CD4-positive, alpha-beta T cell treated with Interleukin-17A for 1 hour (primary cell): ENCODE measurements at places on chromosomes 2 and 18.

GRCh38 chr2:66508484-66509071 lies 73.7 kb downstream of the MEIS1 start:
- DNase-seq, result no peak

DNA sequence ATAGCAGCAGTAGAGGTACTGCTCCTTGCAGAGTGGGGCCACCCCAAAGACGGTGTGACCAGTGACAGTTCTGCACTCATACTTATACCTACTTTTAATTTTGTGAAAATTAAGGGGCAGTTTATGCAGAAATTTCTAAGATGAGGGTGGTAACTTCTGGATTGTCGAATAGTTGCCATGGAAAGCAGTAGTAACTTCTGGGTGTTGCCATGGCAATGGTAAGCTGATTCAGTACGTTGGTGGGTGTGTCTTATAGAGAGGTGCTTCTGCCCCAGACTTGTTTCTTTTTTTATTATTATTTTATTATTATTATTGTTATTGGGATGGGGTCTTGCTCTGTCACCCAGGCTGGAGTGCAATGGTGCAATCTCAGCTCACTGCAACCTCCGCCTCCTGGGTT lies 82.8 kb upstream of the L3MBTL4 start:
- no peak for DNase-seq

GRCh38 chr2:161107265-161107664 lies 53.0 kb upstream of the TANK start:
- no peak for DNase-seq

DNA sequence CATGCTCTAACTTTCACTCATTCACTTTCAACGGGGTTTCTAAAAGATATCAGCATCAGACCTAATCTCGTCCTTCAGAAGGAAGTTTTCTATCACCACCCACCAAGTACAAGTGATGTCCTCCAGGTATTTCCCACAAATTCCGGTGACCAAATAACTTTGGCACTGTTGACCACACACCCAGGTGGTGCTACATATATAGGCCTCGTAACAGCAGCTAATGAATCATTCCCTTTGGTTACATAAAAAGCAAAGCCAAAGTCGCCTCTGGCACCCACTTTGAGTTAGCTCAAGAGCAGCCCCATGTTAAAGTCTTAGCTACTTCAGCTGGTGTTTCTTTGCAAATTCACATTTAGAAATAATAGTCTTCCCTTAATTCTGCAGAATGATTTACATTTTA lies 138.2 kb upstream of the OSR1 start:
- no peak for DNase-seq

DNA sequence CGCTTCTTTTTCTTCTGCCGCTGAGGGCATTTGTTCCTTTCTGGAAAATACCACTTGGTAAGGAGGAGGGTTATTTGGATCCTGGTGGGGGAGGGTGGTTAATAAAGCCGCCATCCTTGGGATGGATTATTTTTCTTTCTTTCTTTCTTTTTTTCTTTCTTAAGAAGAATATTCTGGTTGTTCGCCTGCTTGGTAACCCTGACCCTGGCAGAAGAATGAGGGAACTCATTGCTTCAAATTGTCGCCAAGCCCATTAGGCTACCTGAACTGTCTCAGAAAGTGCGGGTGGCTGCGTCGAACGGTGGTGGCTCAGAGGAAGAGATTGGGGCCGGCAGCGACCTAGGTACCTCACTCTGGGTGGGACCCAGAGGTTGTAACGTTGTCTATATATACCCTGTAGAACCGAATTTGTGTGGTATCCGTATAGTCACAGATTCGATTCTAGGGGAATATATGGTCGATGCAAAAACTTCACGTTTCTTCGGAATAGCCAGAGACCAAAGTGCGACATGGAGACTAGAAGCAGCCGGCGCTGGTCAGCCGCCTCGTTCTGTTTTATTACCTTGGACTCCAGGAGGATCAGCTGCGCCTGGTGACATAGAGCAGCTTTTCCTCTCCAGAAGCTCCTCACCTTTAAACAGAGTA lies 1.3 kb upstream of the HOXD4 start:
- no peak for DNase-seq

- no peak for DNase-seq
These were observed 18.5 kb upstream of the UGT1A8 start for GRCh38 chr2:233598952-233599351.

DNA sequence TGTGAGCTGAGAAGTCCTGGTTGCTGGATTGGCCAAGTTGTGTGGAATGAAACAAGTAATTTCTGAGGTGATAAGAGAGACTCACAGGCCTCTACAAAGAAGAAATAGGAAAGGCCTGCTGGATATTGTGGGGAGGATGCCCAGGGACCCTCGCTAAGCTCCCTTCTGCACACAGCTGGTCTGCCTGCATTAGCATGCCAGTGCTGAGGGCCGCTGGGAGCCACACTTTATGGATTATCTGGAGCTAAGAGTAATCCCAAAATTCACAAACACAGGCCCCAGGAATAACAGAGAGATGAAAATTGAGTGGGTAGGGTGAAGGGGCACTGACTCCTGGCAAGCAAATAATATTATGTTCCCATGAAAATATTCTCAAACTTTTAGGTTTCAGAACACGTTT lies 114.9 kb upstream of the SIX3 start:
- no peak for DNase-seq

DNA sequence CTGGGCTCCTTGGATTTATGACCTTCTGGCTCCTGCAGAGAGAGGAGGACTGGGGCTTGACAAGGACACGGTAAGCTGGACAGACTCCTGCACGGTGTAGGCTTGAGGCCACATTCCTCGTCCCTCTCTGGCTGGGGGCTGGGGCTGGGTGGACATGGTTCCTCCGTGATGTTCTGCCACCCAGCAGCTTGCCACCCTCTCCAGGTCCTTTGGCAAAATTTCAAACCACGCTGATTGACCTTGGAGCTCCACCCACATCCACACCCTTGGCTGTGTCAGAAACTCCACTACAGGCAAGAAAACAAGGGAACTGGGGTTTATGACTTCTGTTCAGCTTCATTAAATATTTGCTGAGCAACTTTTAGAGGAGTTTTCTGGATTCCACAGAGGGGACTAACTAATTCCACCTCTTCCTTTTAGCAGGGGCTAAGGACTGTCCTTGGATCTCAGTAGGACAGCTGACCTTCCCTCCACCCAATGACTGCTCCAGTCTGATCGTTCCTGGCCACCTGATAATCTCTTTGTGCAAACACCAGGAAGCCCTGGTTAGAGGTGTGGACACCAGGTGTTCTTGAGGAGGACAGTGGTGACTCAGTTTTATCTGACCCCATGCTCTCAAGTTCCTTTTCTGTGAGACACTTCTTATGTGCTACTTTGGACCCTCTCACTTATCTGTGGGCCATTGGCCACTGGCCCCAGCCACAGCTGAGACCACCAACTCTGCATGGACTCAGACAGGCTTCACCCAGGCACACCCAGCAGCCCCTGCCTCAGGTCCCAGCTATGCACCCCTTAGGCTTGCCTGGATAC lies 29.3 kb downstream of the GPR55 start:
- no peak for DNase-seq

DNA sequence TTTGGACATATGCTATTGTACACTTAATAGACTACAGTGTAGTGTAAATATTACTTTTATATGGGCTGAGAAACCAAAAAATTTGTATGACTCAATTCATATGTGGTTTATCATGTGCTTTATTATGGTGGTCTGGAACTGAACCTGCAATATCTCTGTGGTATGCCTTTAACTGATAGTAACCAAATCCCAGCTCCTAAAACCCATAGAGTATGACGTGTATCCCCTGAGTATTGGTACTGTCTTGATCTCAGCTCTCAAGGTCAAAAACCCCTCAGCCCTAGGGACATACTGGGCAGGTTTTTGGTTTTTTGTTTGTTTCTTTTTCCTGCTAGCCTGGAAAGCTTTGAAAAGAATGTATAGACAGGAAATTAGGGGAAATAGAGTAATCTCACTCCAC lies 42.2 kb upstream of the ARHGAP15 start:
- DNase-seq, result no peak

GRCh38 chr2:168589236-168590211 lies 133.5 kb downstream of the CERS6 start:
- DNase-seq, result no peak

- no peak for DNase-seq
These were observed 10.7 kb upstream of the TAF1B start for GRCh38 chr2:9832586-9832985.

DNA sequence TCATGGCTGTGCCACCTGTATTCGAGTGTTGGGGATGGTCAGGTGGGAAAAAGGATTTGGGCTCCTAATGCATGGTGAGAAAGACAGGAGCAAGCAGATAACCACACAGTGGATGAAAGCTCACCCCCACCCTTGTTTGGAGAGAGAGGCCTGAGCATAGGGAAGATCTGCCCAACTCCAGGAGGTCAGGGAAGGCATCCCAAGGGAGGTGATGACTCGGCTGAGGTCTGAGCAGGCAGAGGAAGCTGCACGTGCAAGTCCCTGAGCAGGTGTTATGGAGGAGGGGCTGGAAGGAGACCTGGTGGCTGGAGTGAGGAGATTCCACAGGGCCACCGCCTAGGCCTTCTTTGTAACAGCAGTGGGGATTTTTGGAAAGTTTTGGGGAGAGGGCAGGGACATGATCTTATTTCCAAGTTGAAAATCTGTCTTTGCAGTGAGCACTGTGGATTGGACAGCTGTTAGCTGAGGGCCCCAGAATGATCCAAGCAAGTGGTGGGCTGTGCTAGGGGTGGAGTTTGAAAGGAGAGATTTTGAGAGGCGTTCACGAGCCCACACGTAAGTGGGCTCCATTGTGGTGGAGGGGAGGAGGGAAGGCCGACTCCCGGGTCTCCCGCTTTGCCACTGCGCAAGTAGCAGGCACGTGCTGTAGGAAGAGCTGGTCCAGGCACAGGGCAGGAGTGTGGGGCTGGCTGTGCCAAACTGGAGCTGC lies 228.5 kb downstream of the GLI2 start:
- no peak for DNase-seq

- DNase-seq, result no peak
These were observed 127.4 kb downstream of the CCDC102B start for GRCh38 chr18:68925268-68925667.

DNA sequence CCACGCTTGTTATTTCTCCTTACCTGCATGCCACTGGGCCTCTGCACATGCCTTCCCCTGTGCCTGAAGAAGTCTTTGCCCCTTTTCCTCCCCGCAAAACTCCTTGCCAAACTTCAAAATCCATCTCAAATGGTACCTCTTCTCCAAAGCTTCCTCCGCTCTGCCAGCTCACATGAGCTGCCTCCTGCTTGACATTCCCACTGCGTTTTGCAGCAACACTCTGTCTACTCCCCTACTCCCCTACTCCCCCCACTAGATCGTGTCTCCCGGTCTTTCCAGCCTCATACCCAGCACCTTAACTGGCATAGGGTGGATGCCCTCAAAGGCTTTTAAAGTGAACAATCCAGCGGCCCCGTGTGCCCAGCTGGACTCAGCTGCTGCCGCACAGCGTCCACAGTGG lies 65.8 kb downstream of the TNS1 start:
- DNase-seq, result no peak
